ENCODE measurements at places on chromosomes 5 and 9.

DNA sequence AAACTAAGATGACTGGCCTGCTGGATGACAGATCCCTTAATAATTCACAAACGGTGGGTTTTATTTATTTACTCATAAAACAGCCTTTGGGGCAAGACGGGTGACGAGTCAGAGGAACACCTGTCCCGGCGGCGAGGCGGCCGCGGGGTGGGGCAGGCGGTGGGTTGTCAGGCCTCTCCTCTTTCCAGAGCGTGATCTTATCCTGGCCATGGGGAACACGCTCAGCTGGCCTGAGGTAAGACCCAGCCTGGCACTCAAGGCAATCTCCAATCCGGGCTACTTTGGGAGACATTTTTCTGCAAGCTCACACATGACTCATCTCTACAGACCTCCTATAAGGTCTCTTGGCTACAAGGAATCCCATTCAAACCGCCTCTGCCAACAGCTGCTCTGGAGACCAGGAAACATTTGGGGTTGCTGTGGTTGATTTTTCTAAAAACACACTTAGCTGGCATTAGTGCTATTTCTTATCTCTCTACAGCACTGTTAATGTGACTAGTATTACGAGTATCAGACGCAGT lies 6.3 kb downstream of the RAPGEF1 start:
- DNase-seq = no peak

DNA sequence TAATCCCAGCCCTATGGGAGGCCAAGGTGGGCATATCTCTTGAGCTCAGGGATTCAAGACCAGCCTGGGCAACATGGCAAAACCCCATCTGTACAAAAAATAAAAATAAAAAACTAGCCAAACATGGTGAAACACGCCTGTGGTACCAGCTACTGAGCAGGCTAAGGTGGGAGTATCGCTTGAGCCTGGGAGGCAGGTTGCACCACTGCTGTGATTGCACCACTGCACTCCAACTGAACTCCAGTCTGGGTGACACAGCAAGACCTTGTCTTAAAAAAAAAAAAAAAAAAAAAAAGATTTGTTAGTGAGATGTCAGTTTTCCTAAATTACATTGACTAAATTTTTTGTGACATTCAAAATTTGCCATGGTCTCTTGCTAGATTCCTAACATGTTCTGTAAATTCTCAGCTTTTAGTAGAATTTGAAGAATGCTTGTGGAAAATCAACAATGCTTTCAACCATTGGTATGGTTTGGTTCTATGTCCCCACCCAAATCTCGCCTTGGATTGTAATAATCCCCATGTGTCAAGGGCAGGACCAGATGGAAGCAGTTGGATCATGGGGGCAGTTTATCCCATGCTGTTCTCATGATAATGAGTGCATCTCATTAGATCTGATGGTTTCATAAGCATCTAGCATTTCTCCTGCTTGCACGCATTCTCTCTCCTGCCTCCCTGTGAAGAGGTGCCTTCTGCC lies 236.1 kb downstream of the ARRDC3 start:
- no peak for DNase-seq

DNA sequence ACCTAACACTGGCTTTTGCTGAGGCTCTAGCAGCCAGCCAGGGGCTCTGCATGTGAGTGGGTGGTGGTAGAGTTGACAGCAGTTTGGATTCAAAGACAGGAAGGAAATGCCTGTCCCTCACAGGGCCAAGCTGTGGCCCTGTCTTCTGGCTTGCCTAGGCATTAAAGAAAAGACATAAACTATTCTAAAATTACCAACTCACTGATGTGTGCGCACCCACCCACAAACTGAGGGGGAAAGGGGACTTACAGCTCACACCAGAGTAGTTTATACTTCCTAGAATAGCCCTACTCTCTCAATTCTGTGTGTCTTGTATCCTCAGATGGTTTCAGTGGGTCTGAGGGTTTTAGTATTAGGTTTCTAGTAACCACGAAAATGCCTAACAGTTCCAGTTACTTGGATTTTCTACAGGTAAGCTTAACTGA lies 18.3 kb upstream of the IL13 start:
- no peak for DNase-seq

DNA sequence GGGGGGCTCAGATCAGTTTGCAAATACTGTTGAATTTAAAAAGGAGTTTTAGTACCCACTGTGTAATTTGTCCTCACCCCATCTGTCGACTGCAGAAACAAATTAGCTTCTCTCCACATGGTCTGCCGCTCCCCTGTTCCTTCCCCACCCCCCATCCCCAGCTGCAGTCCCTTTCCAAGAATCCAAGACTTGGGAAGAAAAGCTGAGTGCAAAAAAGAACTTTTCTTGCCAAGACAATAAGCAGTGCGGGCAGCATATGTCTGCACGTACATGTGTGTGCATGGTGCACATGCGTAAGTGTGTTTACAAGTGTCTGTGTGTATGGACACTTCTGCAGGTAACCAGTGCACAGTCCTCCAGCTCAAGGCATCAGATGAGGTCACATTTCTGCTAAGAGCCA lies 125.7 kb upstream of the SMIM23 start:
- DNase-seq = no peak

GRCh38 chr5:79561525-79561893 lies 47.6 kb upstream of the HOMER1 start:
- DNase-seq = no peak

DNA sequence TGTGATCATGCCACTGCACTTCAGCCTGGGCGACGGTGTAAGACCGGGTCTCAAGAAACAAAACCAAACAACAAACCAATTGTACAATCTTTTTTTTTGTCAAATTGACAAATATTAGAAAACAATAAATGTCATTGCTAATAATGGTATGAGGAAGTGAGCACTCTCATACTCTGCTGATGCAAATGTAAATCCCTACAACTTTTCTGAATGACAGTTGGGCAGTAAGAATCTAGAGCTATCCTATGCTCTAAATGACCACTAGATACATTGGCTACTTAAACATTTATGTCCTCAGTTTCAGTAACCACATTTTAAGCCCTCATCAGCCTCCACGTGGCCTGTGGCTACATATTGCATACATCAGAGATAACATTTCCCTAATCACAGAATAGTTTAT lies 256.2 kb downstream of the FER start:
- DNase-seq = no peak

DNA sequence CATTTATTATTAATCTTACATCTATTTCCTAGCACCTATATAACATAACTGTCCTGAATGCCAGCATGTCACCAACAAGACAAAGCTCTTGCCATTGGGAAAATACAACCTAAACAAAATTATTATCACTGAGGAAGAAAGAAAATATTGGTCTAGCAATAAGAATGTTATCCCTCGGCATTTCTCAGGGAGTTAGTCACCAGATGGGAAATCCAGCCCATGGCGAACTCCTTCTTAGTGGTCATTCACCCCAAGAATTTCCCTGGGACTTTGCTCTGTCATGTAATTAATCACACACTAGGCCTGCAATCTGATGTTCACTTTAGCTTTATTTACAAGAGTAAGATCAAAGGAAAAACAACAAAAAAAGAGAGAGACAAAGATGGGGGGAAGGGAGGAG lies 56.1 kb upstream of the TAS2R1 start:
- no peak for DNase-seq

GRCh38 chr5:176687881-176688280 lies 40.6 kb downstream of the TSPAN17 start:
- DNase-seq = no peak

DNA sequence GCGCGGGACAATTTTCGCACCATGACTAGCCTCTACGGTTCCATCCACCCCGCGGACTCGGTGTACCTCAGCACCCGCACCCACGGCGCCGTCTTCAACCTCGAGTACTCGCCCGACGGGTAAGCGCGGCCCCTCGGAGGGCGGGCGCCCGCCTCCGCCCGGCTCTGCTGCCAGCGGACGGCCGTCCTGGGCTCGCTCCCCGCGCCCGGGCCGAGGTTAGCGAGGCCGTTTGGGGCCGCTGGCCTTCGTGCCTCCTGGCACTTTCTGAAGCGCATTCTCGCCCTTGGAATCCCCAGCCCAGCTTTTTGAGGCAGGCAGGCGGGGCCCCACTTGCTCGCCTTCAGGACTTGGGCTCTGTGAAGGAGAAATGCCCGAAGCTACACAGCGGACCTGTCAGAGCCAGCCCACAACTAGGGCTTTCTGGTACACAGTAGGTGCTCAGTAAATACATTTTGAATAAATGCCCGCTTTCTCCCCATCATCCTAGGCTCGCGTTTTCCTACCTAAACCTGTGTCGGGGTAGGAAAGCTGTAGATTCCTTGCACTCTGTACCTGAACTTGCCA lies 772 bp downstream of the DCAF10 start:
- no peak for DNase-seq

GRCh38 chr5:157456301-157456700 lies 3.7 kb upstream of the NIPAL4 start:
- DNase-seq = no peak

DNA sequence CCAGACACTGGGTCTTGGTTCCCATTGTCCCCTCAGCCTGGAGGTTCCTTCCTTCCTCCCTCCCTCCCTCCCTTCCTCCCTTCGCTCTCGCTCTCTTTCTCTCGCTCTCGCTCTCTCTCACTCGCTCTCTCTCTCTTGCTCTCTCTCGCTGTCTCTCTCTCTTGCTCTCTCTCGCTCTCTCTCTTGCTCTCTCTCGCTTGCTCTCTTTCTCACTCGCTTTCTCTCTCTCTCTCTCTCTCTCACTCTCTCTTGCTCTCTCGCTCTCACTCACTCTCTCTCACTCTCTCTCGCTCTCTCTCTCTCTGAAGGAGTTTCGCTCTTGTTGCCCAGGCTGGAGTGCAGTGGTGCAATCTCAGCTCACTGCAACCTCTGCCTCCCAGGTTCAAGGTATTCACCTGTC lies 23.4 kb downstream of the LAMC3 start:
- no peak for DNase-seq

- DNase-seq = no peak
These were observed 1.2 kb upstream of the AGPAT2 start for GRCh38 chr9:136688274-136689107.

GRCh38 chr9:96062031-96062430 lies 186.5 kb downstream of the ERCC6L2 start:
- no peak for DNase-seq

- DNase-seq = no peak
These were observed 8.4 kb downstream of the SREK1IP1 start for GRCh38 chr5:64759960-64760660.

DNA sequence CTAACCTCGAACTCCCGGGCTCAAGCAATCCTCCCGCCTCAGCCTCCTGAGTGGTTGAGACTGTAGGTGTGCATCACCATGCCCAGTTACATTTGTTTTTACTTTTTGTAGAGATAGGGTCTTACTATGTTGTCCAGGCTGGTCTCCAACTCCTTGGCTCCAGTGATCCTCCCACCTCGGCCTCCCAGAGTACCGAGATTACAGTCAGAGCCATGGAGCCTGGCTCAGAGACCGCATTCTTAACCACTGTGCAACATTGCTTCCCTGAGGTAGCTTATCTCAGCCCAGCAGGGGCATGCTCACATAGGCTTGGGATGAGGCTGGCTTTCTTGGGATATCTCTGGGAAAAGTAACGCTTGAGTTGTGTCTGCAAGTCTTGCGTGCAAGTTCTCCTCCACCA lies 99.7 kb downstream of the SPRY4 start:
- DNase-seq = no peak

DNA sequence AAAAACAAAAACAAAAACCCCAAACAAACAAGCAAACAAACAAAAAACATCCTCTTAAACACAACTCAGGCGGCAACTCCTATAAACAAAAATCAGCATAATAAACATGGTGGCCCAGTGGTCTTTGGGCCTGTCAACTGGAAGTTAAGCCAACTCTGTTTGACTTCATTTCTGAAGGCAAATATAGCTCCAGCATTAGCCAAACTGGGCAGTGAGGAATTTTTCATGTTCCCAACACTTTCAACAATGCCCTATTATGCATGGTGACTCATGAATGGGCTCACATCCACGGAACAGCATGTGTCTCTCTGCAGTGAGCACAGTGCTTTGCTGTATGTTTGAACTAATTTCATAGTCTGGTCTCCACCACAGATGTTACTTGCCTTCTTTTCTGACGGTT lies 143.9 kb upstream of the STC2 start:
- DNase-seq = no peak

DNA sequence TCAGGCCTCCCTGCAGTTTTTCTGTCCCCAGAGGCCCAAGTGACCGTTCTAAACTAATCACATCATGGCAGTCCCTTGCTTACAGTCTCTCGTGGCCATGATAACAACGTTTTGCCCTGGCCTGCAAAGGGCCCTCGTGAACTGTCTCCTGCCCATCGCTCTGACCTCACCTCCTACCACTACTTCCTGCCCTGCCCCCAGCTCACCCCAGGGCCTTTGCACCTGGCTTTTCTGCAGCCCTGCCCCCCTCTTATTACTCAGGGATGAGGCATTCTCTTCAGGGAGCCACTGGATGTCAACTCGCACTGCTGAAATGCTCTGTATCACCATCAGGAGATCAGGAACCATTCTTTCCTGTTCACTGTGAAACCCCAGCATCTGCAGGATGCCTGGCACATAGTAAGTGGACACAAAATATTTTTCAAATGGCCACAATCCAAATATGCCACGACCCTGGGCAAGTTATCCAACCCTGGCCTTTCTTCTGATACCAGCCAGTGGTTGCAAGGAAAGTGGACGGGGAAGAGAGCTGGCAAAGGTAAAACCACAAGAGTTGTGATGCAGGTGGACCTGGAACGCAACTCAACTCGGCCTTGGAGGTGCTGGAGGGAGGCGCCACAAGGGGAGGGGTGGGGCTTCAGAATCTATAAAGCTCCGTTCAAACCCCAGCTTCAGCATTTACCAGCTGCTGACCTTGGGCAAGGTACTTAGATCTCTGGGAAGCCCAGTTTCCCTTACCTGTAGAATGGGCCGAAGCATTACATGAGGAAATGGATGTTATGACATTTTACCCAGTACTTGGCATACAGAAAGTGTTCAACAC lies 1.7 kb downstream of the SNCB start:
- no peak for DNase-seq
